ENCODE measurements at places on chromosomes 6 and 20.

DNA sequence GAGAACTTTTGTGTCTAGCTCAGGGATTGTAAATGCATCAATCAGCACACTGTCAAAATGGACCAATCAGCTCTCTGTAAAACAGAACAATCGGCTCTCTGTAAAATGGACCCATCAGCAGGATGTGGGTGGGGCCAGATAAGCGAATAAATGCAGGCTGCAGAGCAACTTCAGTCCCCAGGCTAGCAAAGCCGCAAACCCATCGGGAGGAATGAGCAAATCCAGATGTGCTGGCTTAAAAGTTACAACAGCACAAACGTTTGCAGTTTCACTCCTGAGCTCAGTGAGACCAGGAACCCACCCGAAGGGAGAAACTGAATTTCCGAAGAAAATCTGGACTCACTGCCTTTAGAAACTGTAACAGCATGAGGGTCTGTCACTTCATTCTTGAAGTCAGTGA is 21.9 kb upstream of the MBOAT1 start:
- DNase-seq = no peak

GRCh38 chr20:43682446-43682845 is 15.5 kb downstream of the MYBL2 start:
- DNase-seq = no peak

GRCh38 chr6:150410399-150410798 is 41.6 kb downstream of the IYD start:
- no peak for DNase-seq

DNA sequence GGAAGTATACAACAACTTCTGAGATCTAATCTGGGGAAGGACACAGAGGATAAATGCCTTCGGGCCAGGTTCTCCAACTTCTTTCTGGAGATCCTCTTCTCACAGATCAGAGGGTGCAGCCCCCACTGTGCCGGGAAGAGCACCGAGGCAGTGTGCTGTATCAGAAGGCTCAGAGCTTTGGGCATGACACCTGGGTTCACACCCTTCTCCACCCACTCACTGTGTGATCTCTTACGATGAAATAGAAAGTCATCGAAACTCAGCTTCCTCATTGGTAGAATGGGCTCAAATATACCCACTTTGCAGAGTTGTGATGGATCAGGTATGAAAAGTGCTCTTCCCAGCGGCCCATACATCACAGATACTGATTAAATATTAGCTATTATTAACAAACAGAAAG is 347.5 kb upstream of the SOX4 start:
- DNase-seq = no peak

GRCh38 chr20:51802170-51802751 is at the start of gene SALL4:
Gene SALL4 (minus strand): TSS chr20:51802521. CDS start chr20:51802408, 113 bp downstream.
- no peak for DNase-seq

GRCh38 chr6:106118835-106119431 is 32.8 kb downstream of the PRDM1 start:
- no peak for DNase-seq

GRCh38 chr6:138107078-138107751 is at the start of gene PERP:
Gene PERP (minus strand): TSS chr6:138107419. CDS start chr6:138107340, 79 bp downstream.
- peak; percentile 46 for DNase-seq

GRCh38 chr20:1434571-1435336 is 31.9 kb downstream of the NSFL1C start:
- peak; percentile 26 for DNase-seq

DNA sequence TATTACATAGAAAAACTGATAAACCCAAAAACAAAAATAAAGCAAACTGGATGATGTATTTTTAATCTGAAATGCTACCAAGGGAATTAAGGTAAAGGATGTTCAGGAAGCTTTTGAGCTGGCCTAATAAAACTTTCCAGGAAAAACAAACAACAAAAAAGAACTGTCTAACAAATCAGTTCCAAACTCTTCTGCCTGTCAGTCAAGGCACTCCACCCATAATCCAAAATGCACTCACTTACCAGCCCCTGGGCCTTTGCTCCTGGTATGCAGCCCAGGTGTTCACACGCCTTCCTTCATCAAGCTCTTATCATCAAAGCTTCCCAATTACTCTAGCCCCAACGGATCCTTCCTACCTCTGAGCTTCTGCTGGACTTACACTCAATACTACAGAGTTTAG is 3.7 kb downstream of the EXOC2 start:
- DNase-seq = no peak

GRCh38 chr6:80210618-80211017 is 104.1 kb downstream of the BCKDHB start:
- DNase-seq = no peak

DNA sequence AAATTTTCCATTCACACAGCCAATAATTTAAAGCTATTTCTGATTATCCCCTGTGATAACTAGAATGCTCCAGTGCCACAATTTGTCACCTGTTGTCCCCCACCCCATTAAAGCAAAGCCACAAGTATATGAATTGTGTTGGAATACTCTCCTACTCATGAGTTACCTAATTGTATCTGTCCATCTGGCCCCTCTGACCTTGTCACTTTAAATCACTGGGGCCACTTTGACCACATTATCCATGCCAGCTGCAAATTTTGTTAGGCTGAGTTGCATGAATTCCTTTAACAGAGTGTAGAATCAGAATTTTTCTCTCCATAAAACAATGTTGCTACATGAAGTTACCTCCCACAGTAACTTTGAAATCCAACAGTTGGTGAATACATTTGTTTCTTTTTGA is 204.6 kb downstream of the MEI4 start:
- DNase-seq = no peak

GRCh38 chr6:5905431-5906339 is 101.0 kb downstream of the NRN1 start:
- no peak for DNase-seq

DNA sequence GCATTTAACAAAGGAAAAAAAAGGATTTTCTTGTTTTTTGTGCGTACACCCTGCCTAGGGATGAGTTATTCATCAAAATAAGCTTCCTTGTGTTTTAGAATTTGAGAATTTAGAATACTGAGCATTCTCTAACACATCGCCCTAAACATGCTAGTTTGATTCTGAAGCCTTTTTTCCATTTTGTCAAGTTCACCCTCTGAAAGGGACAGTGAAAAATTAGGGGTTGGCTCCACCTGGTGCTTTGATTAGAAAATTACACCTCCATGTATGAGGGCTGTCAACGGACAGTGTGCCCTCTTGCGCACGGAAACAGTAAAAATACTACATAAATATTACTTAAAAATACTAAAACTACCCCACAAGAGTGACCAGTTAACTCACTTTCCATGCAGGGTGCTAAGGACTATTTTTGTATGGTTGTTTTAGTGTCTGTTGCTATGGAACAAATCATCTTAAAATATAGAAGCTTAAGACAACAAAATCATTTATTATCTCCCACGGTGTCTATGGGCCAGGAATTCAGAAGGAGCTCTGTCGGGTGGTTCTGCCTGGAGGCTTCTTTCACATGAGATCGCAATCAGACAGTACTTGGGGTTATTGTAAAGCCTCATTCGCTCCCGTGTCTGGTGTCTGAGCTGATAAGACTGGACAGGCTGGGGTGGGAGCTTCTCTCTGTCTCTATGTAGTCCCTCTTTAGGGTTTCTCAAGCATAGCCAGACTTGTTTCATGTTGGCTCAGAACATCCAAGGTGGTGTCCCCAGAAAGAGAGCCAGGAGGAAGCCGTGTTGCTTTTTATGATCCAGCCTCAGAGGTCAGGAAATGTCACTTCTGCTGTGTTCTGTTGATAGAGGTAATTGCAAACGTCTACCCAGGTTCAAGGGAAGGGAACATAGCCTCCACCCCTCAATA is 41.1 kb upstream of the TMEM170B start:
- DNase-seq = peak; percentile 16

DNA sequence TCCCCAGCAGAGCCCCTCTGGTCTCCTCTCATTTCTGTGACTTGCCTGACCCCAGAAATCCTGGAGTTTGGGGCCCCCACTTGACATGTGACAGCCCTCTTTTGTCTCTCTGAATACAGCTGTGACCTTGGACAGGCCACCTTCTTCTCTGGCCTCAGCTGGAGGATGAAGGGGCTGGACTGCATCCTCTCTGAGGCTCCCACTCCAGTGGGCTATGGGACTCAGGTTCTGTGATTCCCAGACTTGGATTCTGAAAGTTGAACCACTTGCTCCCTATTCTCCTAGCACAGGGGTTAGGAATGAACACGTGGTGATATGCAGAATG is 9.1 kb downstream of the BPIFB3 start:
- DNase-seq = no peak

DNA sequence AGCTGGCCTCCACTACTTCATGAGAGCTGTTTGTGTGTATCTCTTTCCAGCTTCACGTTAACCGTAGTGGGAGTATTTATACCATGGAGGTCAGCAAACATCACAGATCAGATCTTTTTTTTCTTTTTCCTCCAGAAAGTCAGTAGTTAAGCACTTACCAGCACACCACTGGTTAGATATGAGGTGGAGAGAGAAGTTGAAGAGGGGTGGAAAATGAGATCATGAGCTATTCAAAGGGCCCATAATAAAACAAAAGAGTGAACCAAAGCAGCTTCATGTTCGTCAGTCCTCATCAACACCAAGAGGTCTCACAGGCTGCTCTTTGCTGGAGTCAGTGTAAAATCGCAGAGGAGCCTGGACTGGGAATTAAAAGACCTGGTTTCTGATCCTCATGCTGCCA is 125.1 kb upstream of the SGK1 start:
- no peak for DNase-seq

DNA sequence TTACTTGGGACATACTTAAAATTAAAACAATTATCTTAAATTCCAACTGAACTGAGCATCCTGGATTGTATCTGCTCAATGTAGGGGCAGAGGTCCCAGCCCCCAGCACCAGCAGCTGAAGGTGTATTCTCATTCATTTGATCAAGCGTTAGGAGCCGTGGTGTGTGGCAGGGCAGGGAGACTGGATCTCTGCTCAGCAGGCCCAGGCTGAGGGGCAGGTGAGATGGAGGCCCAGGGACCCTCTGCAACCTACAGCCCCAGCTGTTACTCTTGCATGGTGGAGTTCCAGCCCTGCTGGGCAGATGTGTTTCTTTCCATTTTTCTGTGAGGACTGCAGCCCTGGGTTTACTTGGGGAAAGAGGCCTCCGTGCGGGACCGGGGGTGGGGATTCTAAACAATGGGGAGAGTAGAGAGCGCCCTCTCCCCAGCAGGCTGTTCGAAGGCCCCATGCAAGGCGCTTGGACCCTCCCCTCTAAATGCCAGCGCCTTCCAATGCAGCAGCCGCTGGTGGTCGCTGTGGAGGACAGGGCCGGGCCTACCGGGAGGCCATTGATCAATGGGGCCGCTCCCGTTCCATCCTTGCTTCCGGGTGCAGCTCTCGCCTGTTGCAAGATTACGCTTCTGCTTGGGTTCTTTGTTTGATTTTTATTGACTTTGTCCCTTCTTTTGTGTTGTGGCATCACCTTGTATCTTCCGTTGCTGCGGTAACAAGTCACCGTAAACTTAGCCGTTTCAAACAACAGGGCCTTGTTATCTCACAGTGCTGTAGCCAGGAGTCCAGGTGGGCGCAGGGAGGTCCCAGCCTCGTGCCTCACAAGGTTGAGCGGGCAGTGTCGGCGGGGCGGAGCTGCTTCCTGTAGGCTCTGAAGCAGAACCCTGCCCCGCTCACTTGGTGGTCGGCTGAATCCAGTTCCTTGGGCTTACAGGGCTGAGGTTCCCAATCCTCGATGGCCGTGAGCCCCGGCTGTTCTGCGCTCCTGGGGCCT is 134.8 kb upstream of the PHACTR3 start:
- DNase-seq = no peak

- DNase-seq = no peak
Observed at GRCh38 chr6:89045011-89045387, 35.6 kb upstream of the PNRC1 start.

GRCh38 chr20:37526839-37527637 is 638 bp downstream of the BLCAP start:
- DNase-seq = no peak

GRCh38 chr6:139415365-139415764 is 40.9 kb upstream of the CITED2 start:
- DNase-seq = no peak

Data from activated CD8-positive, alpha-beta memory T cell treated with anti-CD3 and anti-CD28 coated beads for 48 hours (primary cell).